ENCODE measurements at places on chromosomes 16 and 17.

DNA sequence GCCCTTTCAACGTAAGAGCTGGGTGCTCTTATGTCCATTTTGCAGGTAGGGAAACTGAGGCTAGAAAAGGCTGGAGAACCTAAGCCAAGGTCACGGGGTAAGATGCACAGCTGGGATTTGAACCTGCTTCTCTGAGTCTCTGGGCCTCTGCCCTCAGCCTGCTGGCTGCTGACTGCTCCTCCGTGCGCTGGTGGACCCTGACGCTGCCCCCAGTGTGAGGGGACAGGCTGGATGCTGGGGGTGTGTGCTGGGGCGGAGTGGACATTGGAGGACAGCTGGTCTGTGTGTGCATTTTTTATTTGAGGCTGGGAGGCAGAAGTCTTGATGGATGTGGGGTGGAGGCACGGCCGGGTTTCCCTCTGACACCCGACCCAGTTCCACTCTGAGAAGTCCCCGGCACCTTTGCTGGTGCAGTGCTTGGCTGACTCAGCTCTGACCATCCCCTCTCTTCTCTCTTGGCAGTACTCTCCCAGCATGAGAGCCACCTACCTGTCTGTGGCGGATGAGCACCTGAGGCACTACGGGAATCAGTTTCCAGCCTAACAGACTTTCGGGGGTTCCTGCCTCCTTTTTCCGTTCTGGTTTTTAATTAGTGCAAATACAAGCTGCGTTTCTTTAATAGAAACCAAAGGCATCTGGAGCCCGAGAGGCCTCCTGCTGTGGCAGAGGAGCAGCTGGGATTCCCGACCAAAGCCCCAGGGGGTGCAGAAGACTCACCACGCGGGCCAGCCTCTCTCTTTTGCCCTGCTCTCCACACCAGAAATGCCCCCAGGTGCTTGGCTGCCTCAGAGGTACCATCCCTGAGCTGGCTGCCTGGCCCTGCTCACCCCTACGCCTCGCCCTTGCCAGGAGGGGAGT lies 14.1 kb upstream of the DNAI2 start:
- DNase-seq = no peak

DNA sequence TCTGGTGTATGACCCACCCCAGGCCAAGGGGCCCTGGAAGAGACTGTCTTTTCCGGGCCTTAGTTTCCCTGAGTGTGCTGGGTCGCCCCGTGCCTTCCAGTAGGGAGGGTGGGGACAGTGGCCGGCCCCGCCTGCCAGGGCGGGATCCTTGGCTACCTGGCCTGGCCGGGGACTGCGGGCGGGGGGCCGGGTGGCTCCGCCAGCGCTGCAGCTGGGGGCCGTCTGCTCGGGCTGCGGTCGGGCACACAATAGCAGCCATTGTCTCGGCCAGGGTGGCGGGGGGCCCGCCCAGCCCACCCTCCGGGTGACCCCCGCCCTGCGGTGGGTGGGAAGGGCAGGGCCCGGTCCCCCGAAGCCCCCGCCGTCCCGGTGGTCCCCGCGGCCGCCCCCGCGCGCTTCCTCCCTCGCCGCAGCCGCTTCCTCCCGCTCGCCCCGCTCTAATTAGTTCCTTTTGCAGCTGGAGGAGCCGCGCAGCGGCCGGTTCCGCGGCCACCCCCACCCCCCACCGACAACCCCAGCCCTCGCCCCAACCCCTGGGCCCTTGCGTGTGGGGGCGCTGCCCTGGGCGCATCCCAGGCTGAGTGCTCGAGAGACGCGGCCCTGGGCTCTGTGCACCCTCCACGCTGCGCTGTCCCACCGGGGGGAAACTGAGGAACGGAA lies 11.6 kb downstream of the GLIS2 start:
- DNase-seq = no peak

- DNase-seq = no peak
Observed at GRCh38 chr16:27244363-27244755, 24.2 kb downstream of the NSMCE1 start.

GRCh38 chr17:73976147-73976546 lies 227.3 kb upstream of the RPL38 start:
- no peak for DNase-seq

DNA sequence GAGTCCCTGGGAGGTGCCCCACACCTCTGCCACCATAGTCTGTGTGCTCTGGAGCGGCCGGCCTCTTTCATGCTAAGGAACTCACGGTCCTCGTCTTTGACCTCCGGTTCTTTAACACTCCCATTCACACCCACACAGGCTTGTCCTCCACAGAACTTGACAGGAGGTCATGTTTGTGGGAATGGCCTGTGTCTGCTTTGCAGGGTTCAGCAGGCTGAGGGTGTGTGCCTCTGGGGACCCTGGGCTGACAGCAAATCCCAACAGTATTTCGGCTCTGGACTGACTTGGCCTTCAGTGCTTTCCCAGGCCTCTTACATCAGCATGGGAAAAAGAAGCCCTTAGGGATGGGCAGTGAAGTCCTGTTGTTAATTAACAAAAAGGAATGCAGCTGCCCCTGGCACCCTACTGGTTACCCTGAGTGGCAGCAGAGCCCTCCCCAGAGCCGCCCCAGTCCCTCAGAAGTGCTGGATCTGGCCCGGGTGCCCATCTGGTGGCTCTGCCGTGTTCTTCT lies 35.4 kb upstream of the ADORA2B start:
- no peak for DNase-seq

DNA sequence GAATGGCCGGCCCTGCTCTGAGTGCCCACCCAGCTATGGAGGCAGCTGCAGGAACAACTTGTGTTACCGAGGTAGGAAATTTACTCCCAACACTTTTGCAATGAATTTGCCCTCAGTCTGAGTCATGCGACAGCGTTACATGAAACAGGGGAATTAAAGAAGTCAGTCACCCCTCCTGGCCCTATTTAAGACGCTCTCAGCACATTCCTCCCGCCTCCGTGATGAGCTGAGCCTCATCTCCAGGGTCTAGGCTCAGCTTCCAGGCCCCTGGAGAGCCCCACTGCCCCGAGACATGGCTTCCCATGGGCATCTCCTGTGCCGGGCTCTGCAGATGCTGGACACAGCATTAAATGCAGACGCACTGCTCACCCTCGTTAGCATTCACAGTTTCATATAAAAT lies 35.0 kb downstream of the CRISPLD2 start:
- no peak for DNase-seq

- DNase-seq = no peak
Observed at GRCh38 chr17:17191346-17191792, 14.8 kb downstream of the PLD6 start.

Measured in memory B cell (primary cell).